Femur (tissue), 1 donor: ENCODE measurements at places on chromosomes 12 and 14.
A peak's percentile ranks its signal among the peaks of the same experiment; 100 is the strongest.

GRCh38 chr14:49634547-49635334 lies at the start of gene DNAAF2:
Gene DNAAF2 (minus strand): TSS chr14:49635244. CDS start chr14:49635149, 95 bp downstream.
- DNase-seq: peak; percentile 83

- DNase-seq: no peak
Measured at GRCh38 chr12:26750531-26751175, 82.3 kb downstream of the ITPR2 start.

DNA sequence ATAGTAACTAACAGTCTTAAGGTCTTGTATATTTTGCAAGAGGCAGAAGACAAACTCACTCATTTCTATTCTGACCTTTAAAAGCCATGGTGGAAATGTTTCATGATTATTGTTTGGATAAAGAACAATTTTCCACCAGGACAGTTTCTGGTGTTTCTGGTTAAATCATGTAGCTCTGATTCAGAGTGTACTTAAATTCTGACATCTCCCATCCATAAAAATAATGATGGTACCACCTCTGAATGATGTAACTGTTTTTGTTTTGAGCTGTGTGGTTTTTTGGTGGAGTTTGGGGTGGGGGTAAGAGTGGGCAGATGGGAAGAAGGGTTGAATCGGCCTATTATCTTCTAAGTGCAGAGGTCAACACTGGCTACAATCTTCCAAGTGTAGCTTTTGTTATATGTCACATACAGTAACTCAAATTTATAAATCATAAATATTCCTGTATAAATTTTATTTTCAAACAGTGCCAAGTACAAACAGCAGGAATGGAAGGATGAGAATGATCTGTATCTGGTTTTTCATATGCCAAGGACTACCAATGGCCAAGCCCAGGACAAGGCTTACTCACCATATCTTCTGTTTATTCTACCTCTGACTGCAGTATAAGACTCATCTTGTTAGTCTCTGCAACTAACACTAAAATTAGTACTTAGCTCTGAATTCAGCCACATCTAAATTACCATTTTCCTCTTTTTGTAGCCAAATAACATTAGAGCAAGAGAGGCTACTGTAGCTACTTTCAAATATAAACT lies 108.7 kb downstream of the BCAT1 start:
- DNase-seq: no peak

- DNase-seq: no peak
Measured at GRCh38 chr12:7749442-7749841, 2.3 kb upstream of the CLEC4C start.

GRCh38 chr14:98926146-98926545 lies 345.9 kb downstream of the BCL11B start:
- DNase-seq: peak; percentile 22

DNA sequence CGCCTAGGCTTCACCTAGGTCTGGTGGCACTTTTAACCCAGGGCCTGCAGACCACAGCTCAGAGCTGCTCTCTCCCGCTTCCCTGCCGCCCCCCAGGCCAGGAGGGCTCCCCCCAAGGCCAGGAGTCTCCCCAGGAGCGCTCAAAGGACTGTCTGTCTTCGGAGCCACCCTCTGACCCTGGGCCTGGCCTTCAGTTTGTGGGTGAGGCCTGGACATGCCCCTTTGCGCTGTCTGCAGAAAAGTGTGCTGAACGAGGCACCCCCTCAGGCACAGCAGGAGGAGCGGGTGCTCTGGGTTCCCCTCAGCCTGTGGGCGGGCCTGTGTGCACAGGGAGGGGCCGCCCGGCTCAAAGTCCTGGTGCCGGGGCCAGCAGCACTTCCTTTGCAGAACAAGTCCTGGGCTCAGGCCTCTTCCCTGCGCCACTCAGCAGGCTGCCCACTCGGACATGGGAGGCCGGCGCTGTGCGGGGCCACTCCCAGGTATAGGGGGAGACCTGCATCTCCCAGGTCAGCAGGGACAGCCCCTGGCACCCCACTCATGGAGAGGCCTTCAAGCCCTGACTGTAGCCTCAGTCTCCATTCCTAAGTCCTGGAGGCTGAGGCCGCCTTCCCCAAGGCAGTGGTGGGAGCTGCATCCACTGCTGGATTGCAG lies 14.3 kb downstream of the DEGS2 start:
- DNase-seq: no peak

DNA sequence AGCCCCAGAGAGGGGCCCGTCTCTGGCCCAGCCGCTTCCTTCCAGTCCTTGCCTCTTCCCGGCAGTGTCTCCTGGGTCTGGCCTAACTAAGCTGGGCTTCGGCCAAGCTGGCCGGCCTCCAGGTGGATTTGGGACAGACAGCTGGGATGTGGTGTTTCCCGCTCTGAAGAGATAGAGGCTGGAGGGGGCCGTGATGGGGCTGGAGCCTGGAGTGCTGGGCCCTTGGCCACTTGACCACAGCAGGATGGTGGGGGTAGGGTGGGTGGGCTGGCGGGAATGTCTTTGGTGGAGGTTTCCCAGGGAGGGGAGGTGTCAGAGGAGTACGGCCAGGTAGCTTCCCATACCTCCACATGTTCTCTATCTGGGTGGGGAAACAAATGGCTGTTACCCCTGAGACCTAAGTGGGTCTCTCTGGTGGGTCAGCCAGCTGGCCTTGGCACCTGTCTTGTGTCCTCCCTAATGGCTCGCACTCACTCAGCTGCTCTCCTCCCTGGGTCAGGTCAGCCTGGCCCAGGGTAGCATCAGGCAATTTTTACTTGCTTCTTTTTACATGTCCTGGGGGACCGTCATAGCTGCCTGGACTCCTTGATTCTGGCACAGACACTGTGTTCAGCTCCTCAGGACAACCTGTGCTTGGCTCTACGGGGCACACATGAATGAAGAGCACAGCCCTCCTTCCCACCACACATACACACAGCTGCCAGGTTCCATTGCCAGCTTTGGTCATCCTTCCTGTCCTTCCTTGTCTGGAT lies 19.8 kb upstream of the PGF start:
- peak; percentile 91 for DNase-seq

DNA sequence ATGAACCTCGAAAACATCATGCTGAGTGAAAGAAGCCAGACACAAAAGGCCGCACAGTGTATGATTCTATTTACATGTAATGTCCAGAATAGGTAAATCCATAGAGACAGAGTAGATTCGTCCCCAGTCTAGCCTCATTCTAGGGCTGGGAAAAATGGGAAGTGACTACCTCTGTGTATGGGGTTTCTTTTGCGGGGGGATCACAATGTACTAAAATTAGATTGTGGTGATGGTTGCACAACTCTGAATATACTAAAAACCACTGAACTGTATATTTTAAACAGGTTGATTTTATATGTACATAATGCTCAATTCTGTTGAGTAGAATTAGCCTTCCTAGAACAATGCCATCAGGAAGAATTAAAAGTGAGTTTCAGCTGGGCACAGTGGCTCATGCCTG lies 6.3 kb upstream of the RILPL2 start:
- DNase-seq: no peak

DNA sequence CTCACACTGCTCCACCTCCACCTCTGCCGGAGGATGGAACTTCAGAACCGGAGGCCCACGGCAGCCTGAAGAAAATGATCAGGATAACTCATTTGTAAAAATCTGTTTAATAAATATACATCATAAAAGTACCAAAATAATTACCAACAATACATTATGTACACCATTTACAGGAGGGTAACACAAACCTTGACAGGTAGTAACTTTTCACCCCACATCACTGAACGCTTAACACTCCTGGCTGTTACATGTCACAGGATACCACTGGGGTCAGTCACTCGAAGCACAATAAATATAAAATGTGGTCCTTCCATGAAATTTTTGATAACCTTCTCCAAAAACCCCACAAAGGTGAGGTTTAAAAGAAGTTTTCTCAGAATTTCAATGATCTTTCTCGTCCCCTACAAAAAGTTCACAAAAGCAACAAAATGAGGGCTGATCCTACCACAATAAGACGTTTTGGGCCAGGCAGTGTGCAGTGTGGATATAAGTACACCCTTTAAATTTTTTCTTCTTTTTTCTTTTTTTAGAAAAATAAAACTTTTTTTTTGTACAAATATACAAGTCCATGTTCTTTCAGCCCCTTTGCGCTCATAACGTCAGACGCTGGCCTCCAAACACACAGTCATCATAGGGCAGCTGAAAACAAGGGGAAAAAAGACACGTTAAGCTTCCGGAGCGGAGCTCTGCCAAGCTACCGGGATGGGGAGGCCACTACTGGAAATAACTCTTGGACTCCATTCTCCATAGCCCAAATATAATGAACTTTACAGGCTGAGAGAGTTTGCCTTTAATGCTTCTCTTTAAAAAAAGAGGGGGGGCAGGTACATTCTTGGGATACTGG lies 2.9 kb downstream of the NFKBIA start:
- DNase-seq: peak; percentile 77

DNA sequence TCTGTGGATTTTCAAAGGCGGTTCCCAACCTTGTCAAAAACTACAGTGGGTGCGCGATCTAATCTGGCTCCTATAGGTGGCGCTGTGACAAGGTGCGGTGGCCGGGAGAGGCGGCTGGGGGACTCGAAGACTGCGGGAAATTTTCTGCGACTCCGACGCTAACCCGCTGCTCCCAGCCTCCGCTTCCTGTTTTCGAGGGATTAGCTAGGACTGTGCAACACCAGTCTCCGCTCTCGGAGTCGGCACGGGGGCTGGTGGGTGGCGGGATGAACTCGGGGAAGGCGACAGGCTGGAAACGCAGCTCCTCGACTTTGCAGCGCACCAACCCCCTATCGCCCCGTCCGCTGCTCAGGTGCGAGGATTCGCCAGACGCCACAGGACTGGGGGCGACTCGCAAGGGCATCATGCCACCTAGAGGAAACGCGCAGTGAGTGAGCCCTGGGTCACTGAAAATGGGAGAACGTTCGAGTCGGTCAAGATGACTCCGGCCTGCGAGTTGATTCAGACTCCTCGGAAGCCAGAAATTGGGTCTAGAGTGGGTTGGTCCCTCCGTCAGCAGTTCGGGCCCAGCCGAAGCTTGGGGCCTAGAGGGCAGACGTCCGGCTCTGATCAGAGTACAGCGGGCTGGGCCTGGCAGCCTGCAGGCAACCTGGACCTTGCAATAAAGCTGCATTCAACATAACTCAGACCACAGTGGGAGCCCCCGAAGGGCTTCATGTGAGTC lies 5.5 kb upstream of the PAX9 start:
- peak; percentile 54 for DNase-seq

GRCh38 chr12:2439332-2440100 lies 355.3 kb upstream of the FKBP4 start:
- no peak for DNase-seq

GRCh38 chr12:113900716-113901115 lies 65.4 kb downstream of the RBM19 start:
- no peak for DNase-seq

GRCh38 chr12:47078733-47079467 lies 521 bp upstream of the PCED1B start:
- no peak for DNase-seq

DNA sequence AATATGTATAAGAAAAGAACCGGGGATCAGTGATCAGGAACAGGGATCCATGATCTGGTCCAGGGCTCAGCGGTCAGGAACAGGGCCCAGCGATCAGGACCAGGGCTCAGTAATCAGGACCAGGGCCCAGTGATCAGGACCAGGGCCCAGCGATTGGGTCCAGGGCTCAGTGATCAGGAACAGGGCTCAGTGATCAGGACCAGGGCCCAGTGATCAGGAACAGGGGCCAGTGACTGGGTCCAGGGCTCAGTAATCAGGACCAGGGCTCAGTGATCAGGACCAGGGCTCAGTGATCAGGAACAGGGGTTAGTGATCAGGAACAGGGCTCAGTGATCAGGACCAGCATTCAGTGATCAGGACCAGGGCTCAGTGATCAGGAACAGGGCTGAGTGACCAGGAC lies 56.3 kb downstream of the TMEM121 start:
- no peak for DNase-seq

DNA sequence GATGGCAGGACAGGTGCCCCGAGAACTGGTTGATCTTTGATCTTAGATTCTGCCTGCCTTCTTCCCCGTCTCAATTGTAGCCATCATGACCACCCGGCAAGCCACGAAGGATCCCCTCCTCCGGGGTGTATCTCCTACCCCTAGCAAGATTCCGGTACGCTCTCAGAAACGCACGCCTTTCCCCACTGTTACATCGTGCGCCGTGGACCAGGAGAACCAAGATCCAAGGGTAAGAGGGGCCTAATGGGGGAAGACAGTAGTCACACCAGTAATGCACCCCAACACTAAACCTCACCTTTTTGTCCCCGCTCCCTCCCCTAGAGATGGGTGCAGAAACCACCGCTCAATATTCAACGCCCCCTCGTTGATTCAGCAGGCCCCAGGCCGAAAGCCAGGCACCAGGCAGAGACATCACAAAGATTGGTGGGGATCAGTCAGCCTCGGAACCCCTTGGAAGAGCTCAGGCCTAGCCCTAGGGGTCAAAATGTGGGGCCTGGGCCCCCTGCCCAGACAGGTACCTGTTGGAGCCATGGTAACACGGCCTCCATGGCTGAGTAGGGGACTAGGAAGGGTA lies 556 bp downstream of the TROAP start:
- no peak for DNase-seq

GRCh38 chr12:108772247-108772646 lies 40.9 kb upstream of the CORO1C start:
- DNase-seq: peak; percentile 59

DNA sequence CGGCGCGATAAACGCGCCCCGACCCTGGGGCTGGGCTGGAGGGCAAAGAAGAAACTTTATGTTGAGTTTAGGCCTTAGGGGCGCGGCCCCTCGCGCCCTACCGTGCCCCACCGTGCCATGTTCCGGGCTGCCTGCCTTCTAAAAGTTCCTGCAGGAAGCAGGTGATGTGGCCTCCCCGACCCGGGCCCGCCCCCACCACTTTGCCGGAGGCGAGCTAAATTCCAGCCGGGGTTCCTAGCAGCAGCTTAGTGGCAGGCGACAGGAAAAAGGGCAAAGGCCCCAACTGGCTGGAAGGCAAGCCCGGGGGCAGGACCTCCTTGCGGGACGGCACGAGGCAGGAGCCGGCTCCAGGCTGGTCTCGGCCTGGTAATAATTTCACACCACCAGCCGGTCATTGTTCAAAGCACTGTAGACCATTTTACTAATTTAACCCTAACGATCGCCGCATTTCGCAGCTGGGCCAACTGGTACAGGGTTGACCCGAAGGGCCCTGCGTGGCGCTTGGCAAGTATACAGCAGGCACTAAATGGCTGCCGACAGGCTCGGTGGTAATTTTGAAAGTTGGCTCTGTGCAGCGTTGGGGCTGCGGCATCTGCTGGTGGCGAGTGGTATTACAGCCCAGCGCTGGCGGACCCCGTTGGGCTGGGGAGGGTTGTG lies 895 bp upstream of the CCDC88C start:
- peak; percentile 83 for DNase-seq

GRCh38 chr14:78566026-78566858 lies 396.1 kb downstream of the NRXN3 start:
- DNase-seq: peak; percentile 80

- DNase-seq: no peak
Measured at GRCh38 chr12:4289998-4290790, 16.6 kb downstream of the CCND2 start.

DNA sequence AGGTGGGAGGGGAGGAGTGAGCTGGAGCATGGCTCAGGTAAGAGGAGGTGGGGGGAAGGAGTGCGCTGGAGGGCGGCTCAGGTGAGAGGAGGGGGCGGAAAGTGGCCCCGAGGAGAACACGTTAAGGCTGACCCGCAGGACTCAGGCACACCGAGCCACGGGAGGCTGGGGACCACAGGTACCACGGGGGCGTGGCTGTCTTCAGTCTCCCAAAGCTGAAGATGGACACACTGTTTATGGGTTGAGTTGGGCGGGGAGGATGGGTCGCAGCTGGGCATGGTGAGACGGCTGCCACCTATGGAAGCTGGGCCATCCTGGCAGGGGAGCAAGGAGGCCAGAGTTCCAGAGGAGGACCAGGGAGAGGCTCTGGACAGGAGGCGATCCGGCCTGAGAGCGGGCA lies 23.5 kb downstream of the UBR7 start:
- no peak for DNase-seq

GRCh38 chr12:8052679-8053078 lies 13.5 kb downstream of the C3AR1 start:
- DNase-seq: peak; percentile 40
